CD4-positive, alpha-beta T cell treated with Interleukin-15 for 4 hours (primary cell): ENCODE measurements at places on chromosomes 5 and 9.

DNA sequence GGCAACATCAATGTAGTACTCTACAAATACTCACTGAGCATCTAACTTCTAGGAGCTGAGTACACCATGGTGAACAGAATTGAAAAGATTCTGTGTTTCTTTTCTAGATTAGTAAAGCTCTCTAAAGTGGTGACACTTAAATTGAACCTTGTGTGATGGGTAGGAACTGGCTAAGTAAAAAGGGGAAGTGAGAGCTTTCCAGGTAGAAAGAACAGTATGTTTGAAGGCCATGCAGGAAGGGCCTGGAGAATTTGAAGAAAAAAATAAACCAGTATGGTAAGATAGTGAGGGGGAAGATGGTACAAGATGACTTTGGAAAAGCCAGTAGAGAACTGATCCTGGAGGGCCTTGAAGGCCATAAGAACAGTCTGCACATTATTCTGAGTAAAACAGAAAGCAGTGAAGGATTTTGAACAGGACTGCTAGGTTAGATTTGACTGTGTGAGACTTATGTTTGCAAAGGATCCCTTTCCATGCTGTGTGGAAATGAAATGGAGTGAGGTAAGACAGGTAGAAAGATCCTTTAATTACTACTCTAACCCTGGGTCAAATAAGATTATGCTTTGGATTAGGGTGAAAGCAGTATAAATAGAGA, 46.7 kb upstream of the UBQLN1 start:
- DNase-seq: no peak

GRCh38 chr9:81631218-81631745, 58.1 kb downstream of the TLE1 start:
- no peak for DNase-seq

GRCh38 chr5:153447534-153447933, 42.9 kb upstream of the GRIA1 start:
- DNase-seq: no peak

DNA sequence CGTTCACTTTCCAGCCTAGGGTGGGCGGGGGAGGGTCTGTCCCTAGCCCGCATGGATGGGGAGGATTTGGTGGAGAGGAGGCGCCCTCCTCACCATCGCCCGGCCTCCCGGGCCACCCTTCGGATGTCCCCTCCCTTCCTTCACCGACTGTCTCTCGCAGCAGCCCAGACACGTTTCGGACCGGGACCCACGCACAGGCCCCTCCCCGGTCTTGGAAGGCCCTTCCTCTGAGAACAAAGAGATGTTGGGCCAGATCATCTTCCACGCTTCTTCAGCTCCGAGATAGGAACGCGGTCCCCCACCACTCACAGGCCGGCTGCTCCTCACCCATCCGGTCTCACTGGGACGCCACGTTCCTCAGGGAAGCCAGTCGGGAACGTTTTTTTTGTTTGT, 640 bp upstream of the DPM2 start:
- DNase-seq: no peak

- no peak for DNase-seq
Observed at GRCh38 chr9:137056739-137057415, 3.0 kb upstream of the ENTPD2 start.

DNA sequence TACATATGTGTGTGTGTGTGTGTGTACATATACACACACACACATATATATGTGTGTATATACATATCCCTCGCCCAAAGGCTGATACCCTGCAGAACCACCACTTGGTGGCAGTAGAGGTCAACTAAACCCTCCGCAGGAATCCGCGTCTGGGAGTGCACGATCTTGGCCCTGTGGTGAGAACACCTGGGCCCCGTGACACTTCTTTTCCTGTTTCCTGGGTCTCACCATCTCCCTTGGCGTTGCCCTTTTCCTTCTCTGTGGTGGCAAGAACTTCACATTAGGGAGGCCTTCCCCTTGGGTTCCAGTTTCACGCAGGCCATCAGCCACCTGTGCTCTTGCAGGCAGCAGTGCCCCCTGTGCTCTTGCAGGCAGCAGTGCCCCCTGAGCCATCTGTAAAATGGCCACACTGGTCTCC, 8.2 kb downstream of the IL9 start:
- peak; percentile 67 for DNase-seq

GRCh38 chr9:120264528-120264927, 315.4 kb downstream of the CDK5RAP2 start:
- DNase-seq: no peak

- peak; percentile 69 for DNase-seq
Observed at GRCh38 chr9:129624168-129624759, 1.7 kb upstream of the NTMT1 start.

DNA sequence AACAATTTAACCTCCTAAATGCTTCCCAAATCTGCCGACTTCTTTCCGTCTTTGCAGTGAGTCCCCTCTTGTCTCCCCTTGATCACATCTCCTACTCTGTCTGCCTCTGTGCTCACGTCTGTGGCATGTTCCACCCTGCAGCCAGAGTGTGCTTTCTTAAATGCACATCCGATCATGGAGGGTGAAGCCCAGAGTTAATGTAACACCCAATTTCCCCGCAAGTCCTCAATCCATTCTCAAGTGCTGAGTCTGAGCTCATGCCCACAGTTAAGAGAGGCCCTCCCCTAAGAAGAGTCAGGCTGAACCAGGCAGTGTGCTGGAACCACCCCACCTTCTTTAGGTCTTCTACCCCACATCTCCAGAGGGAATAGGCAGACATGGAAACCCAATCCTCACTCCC, 164.8 kb downstream of the EPB41L4A start:
- no peak for DNase-seq

DNA sequence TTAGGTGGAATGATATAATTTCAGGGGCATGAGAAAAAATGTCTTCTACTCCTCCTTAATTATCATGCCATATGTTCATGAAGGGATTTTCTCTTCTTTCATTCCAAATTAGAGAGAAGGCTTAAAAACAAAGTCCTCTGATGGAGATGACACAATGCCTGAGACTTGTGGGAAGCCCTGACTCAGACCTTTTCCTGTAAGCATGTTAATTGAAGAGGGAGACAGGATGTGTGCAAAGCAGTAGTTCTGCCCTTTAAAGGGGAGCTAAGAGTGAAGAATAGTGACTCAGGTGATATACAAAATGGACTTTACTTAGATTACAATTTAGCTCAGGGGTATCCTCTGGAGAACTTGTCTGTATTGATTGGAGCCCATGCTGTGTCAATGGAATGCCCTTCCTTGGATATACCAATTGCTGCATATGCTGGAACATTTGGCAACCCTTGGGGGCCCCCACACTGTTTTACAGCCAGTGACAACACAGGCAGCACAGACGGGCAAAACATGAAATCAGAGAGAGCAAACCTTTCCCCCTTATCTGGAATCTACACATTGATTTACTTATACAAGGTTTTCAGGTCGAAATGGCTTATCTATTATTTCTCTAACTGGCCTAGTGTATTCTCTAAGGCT, 81.3 kb downstream of the IZUMO3 start:
- no peak for DNase-seq

- DNase-seq: no peak
Observed at GRCh38 chr5:65209341-65209740, 272.4 kb downstream of the ADAMTS6 start.

DNA sequence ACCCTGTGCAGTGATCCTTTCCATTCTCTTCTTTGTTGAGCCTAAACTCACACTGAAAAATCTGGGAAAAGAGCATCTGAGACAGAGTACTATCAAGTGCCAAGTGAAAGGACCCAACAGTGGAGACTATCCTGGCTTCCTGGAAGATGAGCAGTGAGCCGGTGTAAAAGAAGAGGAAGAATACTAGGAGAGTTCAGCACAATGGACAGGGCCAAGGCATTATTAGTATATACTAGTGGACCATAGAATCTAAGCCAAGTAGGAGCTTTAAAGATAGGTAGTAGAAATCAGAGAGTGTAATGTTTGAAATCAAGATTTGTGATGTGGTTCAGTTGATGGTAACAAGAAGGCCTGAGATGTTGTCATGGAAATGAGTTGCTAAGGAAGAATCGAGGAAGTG, 140.8 kb downstream of the CAMK4 start:
- no peak for DNase-seq

GRCh38 chr9:69454321-69454720, 129.3 kb downstream of the ENTREP1 start:
- DNase-seq: no peak

- no peak for DNase-seq
Observed at GRCh38 chr5:4197151-4197550, 601.5 kb downstream of the IRX1 start.

DNA sequence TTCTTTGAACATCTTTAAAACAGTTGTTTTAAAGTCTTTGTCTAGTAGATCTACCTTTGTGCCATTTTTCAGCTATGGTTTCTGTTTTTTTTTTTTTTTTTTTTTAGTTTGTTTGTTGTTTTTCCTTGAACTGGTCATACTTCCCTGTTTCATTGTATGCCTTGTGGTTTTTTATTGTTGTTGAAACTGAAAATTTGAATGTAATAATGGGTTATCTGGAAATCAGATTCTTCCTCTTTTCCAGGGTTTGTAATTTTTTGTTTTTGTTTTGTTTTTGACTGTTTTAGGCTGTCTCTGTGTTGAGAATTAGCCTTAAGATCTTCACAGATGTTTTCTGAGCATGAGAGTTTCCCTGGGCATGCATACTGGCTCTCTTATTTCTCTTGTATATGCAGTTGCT, 269.6 kb upstream of the DAP start:
- DNase-seq: no peak

DNA sequence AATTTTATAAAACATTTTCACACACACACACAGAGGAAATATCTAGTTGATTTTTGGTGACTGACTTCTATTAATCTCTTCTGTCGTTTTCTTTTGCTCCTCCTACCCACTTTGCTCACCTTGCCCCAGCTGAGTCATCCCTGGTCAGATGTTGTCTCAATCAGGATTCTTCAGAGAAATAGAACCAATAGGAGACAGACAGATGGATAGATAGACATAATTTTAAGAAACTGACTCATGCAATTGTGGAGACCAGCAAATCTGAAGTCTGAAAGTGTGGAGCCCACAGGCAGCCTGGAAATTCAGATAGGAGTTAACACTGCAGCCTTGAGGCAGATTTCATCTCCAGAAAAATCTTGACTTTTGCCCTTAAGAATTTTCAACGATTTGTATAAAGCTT, 37.0 kb upstream of the PIK3R1 start:
- peak; percentile 12 for DNase-seq

- no peak for DNase-seq
Observed at GRCh38 chr5:97751540-97751939, 568.5 kb upstream of the RIOK2 start.

- DNase-seq: no peak
Observed at GRCh38 chr5:58737671-58738070, 154.8 kb downstream of the RAB3C start.

DNA sequence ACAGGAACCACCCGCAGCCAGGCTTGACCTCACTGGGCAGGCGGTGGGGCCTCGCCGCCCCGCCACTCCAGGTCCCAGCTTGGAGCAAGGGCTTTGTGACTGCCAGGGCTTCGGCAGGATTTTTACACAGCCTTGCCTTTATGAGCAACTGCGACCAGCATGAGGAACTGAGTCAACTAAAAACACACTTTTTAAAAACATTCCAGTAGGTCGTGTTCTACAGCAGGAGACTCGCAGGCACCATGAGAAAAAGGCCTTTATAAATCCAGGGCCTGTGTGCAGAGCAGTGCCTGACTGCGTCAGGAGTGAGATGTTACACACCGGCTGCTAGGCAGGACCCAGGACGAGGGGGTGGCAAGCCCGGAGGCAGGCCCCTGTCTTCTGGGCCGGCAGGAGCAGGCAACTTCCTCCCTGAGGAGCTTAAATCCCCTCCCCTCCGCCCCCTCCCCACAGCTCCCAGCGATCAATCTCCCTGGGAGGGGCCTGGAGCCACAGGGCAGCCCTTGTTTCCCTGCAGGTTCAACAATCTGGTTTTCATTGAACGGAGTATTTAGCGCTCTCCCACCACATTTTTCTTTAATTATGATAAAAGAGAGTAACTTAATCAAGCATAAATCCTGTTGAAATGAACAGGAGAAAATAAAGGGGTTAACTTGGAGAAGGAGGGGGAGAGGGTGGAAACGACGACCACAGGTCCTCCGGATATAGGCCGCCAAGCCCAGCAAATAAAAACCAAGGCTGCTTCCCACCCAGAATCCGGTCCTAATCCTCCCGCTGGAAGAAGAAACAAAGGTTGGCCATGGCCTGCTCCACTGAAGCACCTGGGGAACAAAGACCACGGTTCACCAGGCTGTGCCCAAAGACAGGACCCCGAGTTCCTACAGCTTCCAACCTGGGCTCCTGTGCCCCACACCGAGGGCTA, 92.5 kb downstream of the ROR2 start:
- DNase-seq: no peak

GRCh38 chr5:24555229-24555628, 89.5 kb downstream of the CDH10 start:
- no peak for DNase-seq

- no peak for DNase-seq
Observed at GRCh38 chr5:53749621-53750020, 189.2 kb downstream of the NDUFS4 start.

- DNase-seq: no peak
Observed at GRCh38 chr9:108951578-108951977, 17.4 kb downstream of the ABITRAM start.

DNA sequence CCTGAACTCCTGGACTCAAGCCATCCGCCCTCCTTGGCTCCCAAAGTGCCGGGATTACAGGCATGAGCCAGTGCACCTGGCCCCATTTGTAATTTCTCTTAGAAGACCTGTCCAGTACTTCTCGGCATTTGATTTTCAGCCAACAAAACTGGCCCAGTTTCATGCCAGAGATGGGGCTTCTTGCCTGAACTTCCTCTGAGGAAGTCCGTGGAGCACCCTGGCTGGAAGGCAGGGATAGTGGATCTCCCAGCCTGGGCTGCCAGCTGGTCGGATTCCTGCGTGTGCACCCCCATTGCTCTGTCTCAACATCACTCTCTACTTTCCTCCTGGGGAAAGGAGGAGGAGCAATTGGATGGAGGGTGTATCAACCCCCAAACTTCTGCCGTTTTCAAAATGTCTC, 39.0 kb downstream of the FAM78A start:
- DNase-seq: no peak

- no peak for DNase-seq
Observed at GRCh38 chr5:999032-999501, 9.5 kb upstream of the NKD2 start.

DNA sequence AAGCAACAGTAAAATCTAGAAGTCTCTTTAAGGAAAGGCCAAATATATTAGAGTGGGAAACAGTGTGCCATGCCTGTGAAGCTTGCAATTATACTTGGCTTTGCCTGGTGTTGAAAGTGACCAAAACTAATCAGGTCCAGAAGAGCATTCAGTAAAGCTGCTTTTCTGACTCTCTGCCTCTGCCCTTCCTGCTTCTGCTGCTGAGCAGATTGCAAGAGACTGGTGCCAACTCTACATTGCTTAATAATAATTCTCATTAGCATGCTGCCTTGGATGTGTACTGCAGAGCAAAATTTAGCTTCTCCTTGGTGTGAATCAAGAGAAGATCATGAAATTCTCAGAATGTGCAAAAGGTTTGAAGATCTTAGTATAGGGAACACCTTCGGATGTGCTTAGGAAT, 120.4 kb upstream of the RFX3 start:
- no peak for DNase-seq

GRCh38 chr9:18189871-18190670, 283.9 kb upstream of the ADAMTSL1 start:
- DNase-seq: no peak

GRCh38 chr5:136042665-136043121, 13.9 kb downstream of the TGFBI start:
- no peak for DNase-seq

- no peak for DNase-seq
Observed at GRCh38 chr9:99006511-99006910, 62.8 kb downstream of the COL15A1 start.

GRCh38 chr9:96566498-96567202, 53.0 kb downstream of the CDC14B start:
- DNase-seq: peak; percentile 80

- DNase-seq: no peak
Observed at GRCh38 chr9:132461281-132461896, 51.4 kb downstream of the CFAP77 start.

- no peak for DNase-seq
Observed at GRCh38 chr5:12704955-12705354, 800.7 kb upstream of the CTNND2 start.
